Activated naive CD4-positive, alpha-beta T cell treated with anti-CD3 and anti-CD28 coated beads, Interleukin-2, amount 50 U/mL, for 16 hours (primary cell): ENCODE measurements at places on chromosomes 5 and 9.

GRCh38 chr5:143244000-143244736 lies 159.3 kb downstream of the NR3C1 start:
- DNase-seq, result no peak

GRCh38 chr9:75081632-75082031 lies 6.3 kb downstream of the NMRK1 start:
- no peak for DNase-seq

GRCh38 chr5:177473443-177474001 lies at the start of gene DBN1:
DBN1 (minus strand) TSS chr5:177473634; CDS start chr5:177473521, 113 bp downstream.
- peak; percentile 33 for DNase-seq

DNA sequence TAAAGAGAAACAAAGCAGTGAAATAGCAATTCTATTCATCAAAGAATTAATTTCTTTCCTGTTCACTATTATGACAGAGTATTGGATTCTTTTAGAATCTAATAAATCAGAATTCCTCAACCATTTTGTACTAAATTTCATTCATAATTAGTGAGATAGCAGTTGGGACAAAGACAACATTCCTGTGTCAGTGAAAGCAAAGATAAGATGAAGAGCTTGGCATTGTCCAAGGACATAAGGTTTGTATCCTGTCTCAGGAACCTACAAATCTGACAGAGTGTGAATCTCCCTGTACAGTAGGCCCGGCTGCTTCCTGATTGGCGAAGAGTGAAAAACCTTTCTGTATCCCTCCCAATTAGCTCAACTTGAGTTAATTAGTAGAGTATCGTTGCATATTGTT lies 349.1 kb downstream of the ISL1 start:
- no peak for DNase-seq

DNA sequence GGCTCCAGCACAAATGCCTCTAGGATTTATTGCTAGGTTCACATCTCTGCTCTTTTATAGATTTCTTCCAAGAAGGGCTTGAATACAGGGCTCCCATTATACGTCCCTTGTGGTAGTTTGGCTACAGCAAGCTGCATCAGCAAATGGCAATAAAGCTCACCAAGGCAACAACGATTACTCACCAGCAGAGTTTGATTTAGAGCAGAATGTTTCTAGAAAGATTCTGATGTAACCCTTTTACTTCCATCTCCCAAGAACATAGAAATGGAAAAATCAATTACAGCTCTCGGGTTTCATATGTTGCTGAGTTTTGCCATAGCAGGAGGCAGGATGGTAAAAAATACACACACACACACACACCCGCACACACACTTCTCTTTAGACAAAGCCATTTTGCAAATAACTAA lies 124.2 kb upstream of the TNPO1 start:
- DNase-seq, result no peak

- no peak for DNase-seq
Observed at GRCh38 chr9:3474821-3475220, 51.0 kb downstream of the RFX3 start.

- DNase-seq, result no peak
Observed at GRCh38 chr5:90902651-90903386, 344.2 kb downstream of the ADGRV1 start.

DNA sequence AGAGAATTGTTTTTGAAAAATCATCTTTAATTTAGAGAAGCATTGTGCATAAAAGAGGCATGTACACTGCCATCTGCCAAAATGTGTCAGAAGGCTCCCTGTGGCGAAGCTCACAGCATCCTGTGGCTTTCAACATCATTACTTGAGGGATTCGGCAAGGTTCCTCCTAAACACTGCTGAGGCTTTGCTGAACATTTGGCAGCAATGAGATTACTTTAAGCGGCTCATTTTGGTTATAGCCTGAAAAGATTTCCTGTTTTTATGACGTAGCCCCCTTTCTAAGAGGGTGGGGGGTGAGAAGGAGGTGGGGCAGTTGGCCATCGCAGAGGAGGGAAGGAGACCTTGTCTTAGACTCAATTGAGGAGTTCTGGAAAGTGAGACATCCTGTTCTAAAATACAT lies 469.4 kb downstream of the RASEF start:
- no peak for DNase-seq

DNA sequence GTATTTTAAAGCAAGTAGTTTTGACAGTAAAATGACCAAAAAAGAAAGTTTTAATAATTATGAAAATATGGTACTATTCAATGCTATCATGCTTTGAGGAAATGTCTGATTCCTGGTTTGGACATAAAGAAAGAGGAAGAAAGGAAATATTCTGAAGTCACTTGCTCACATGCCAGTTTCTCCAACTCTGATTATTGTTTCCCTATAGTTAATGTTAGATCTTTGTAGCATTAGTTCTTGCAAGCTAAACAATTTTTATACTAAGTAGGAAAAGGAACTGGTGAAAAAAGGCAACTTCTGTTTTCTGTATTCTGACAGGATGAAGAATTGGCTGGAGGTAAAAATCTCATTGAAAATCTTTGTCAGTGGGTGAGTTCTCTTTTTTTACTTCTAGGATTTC lies 119.5 kb downstream of the YTHDC2 start:
- DNase-seq, result no peak

- no peak for DNase-seq
Observed at GRCh38 chr5:37810311-37810710, 29.5 kb downstream of the GDNF start.

DNA sequence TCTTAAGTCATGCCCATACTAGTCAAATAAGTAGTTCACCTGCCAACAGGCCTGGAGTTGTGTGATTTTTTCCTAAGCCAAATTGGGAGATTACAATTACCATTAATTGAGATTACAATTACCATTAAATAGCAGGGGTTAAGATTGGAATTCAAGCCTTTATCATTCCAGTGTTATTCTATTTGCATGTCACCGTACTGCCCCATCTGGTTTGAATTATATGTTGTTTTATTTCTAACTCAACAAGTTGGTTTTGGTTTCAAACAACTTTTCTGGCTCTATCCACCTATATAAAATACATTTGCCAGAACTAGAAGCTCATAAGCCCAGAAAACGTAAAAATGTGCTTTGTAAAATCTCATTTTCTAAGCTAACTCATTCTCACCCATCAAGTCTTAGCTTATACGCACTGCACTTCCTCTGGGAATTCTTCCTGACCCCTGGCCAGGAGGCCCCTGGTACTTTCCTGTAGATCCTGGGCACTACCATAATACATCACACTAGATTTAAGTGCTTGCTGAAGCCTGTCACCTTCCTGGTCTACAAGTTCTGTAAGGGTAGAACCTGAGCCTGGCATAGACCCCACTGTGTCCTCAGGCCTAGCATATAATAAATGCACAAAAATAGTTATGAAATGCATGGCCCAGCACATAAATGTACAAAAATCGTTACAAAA lies 242.0 kb upstream of the TRPM3 start:
- no peak for DNase-seq

DNA sequence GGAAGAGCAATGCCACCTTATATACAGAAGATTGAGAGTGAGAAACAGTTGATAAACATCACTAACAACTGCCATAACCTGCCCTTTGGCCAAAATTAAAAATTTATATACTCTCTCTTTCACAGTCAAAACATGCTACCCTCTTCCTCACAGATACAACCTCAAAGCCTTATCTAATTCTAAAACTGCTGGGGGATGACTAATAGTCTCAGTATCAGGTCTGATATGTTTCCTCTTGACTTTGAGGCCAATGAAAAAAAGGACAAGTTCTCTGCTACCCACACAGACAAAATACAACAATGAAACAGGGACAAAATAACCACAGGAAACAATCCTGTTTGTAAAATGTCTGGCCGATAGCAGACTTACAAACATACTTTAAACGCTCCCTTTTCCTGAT lies 485.6 kb upstream of the NUDT12 start:
- no peak for DNase-seq

- no peak for DNase-seq
Observed at GRCh38 chr9:111940697-111941096, 44.1 kb downstream of the UGCG start.

GRCh38 chr9:91805031-91805430 lies 145.0 kb downstream of the ROR2 start:
- DNase-seq, result no peak
